Natural killer cell treated with Interleukin-12 subunit alpha and Interleukin-12 subunit beta and Interleukin-15 and Interleukin-18, amount 100 ng/mL, for 72 hours (primary cell): ENCODE measurements at places on chromosomes 2 and 18. TPM values are rescaled to one million over a fixed set of nuclear protein-coding genes. Genes with fewer than 3 reads are reported as not detected.

Gene PNO1
- 21.1 TPM for total RNA-seq

DNA sequence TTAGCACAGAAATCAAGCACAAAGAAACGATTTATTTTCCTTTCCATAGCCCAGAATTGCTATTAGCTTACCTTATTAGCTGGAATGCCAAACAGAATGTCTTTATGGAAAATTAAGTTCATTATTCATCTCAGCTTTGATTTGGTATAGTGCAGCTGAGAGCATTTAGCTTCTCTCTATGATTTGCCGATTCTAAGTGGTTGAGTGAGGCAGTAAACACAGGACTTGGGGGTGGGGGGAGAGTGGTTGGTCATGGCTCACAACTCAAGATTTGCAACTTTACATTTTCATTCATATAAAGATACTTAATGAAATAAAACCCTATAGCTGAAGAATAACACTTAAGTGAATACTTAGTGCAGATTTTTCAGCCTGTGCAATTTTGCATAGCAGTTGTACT, 395.2 kb downstream of the TGIF1 start:
- no peaks in the 10 kb centered on the region for H3K4me1 ChIP-seq
- H3K27ac ChIP-seq = no peak overlapping the region
- H3K27me3 ChIP-seq = peaks cover 10% of the 10 kb centered on the region
- no peak for DNase-seq
- H3K36me3 ChIP-seq = no peaks in the 10 kb centered on the region

DNA sequence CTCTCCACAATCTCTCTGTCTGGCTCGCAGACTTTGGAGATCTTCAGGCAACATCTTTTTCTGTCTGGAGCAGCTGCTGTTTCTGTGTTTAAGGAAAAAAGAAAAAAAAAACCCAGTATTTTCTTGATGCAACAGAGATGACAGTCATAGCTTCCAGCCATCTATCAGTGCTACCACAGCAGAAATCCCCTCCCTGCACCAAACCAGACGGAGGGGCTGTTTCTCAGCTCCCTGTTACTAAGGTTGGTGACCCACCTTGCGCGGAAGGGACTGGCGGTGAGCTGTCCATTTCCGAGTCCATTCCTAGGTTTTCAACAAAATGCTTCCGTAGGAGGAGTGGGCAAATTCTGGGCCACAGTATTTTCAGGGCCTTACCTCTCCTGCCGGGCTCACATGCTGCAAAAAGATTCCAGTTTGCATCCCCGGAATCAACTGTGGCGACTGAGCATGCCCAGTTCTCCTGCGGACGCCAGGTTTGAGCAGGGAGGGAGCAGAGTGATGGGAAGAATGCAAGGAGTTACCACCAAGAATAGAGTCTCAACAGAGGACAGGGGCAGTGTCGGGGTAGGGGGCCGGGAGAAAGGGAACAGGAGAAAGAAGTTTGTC, 1.2 kb downstream of the SLC4A10 start:
- no peaks in the 10 kb centered on the region for H3K36me3 ChIP-seq
- peaks cover 4% of the 10 kb centered on the region for H3K4me1 ChIP-seq
- no peak for DNase-seq
- H3K4me3 ChIP-seq = no peak overlapping the region

Gene IL1R2
- not detected for total RNA-seq

Gene CPO
- not detected for total RNA-seq

GRCh38 chr2:160474891-160475787, 18.5 kb downstream of the RBMS1 start:
- no peak overlapping the region for H3K4me3 ChIP-seq
- no peak overlapping the region for H3K27ac ChIP-seq
- no peaks in the 10 kb centered on the region for H3K27me3 ChIP-seq
- no peak for DNase-seq

DNA sequence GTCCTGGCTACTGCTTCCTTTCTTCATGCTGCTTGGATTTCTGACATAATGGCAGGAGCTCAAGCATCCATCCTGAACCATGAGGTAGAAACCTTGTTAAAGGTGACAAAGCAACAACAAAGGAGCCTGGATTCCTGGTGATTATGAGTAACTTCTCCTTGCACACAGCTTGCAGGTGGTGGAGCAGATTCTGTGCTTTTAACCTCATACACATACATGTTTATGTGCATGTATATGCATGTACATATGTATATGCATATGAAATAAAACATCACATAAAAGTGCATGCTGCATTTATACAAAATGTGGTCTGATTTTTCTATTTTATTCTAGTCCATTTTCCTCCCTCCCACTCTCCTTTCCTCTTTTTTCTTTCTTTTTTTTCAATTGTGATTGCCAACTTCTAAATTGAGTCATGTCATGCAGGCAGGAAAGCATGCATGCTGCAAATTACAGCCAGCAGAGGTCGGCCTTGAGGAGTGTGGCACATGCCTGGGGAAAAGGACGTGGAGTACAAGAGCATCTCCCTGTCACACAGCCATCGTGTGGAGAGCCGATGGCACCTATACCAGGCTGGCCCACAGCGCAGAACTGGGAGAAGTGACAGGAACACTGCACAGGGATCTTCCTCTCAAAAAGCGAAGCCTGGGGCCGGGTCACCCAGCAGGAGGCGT, 17.9 kb downstream of the LCT start:
- peaks cover 9% of the 10 kb centered on the region for H3K36me3 ChIP-seq
- H3K27ac ChIP-seq = no peak overlapping the region
- no peak for DNase-seq
- H3K4me3 ChIP-seq = peak overlapping the region; percentile 17
- H3K27me3 ChIP-seq = no peaks in the 10 kb centered on the region
- H3K4me1 ChIP-seq = peaks cover 27% of the 10 kb centered on the region

DNA sequence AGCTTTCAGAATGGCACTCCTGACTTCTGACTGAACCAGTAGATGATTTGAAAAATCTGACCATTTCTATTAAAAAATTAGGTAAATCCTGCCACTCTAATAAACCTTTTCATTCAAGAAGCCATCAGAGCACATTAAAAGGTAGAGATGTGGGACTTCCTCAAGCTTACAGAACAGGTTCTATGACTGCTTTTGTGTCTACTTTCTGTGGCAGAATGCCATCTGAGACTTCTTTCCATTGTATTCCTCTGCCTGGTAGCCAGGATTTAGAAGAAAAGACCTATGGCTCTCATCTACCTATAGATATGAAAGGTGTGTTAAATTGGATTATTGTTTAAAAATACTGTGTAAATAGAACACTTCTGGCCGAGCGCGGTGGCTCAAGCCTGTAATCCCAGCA, 99.9 kb upstream of the NABP1 start:
- H3K36me3 ChIP-seq = no peaks in the 10 kb centered on the region
- H3K4me3 ChIP-seq = no peak overlapping the region
- DNase-seq = no peak
- no peak overlapping the region for H3K27ac ChIP-seq

- no peaks in the 10 kb centered on the region for H3K27me3 ChIP-seq
- H3K36me3 ChIP-seq = no peaks in the 10 kb centered on the region
- H3K27ac ChIP-seq = no peak overlapping the region
- no peak overlapping the region for H3K4me3 ChIP-seq
- DNase-seq = no peak
These were observed 325.5 kb downstream of the IRS1 start for GRCh38 chr2:226474131-226474530.
